ENCODE measurements at places on chromosomes 3 and 15.

DNA sequence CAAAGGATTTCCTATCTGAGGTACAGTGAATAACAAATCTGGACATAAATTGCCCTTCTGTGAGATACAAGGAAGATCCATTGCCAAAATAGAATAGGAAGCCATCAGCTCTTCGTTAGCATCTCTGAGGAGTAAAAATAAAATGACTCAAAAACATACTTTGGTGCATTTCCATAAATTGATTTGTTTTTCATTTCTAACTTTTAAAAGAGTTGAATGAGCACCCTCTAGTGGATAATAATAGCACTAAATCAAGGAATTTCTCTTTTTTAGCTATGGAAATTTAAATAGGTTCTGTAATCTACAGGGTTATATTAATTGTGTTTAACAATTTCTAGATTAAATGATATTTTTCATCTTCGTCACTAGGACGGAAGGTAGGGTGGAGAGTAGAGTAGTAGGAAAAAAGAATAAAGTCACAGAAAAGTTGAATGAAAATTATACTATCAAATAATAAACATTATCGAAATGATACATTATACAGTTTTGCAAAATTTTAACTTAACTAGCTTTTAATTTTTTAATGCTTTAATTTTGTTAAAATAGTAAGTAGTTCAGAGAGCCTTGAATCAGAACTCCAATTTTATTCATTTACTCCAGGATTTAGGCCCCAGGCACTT, 6.4 kb downstream of the NSUN3 start:
- peak; percentile 40 for DNase-seq

- DNase-seq: peak; percentile 95
Observed at GRCh38 chr3:15645740-15646501, 44.4 kb downstream of the BTD start.

DNA sequence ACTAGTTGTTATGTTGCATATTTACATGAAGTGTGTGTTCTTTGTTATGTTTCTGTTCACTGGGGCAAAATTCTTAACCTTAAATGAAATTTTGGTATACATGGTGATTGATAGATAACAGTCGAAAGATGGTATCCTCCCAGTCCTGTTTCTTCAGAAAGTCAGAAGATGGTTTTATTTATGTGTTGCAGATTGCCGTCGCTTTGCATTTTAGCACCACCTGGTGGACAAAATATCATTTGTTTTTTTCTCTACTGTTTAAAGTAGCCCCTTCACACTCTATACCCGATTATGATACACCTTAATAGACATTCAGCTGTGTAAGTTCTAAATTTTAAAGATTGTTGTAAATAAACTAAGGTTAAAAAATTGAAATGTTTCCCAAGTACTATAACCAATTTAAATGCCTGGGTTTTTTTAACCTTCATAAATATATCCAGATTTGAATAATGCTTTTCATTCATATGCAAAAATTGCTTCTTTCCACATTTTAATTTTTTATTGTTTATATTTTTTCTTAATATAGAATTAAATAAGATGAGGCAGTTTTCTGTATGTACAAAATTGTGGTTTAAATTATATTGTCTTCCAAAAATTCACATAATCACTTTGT, 152.2 kb downstream of the ALCAM start:
- DNase-seq: peak; percentile 69

GRCh38 chr3:126342991-126343648, 14.1 kb downstream of the KLF15 start:
- DNase-seq: peak; percentile 28

DNA sequence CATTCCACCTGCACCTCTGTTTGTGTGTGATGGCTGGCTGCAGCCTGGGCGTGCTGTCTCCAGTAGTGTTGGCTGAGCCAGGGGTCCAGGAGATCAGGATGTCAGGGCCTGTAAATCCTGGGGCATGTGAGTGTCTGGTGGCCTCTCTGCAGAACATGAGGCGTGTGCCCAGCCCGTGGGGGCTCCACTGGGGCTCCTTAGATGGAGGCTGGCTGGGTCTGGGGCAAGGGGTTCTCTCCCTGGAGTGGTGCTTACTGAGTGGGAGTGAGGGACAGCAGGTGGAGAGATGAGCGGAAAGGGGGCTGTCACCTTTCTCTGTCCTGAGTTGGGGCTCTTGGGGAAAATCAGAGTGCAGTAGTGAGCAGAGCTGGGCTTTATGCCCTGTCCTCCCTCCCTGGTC, 152.2 kb downstream of the CHDH start:
- no peak for DNase-seq

GRCh38 chr15:72312605-72313447, 7.1 kb downstream of the CELF6 start:
- peak; percentile 73 for DNase-seq

DNA sequence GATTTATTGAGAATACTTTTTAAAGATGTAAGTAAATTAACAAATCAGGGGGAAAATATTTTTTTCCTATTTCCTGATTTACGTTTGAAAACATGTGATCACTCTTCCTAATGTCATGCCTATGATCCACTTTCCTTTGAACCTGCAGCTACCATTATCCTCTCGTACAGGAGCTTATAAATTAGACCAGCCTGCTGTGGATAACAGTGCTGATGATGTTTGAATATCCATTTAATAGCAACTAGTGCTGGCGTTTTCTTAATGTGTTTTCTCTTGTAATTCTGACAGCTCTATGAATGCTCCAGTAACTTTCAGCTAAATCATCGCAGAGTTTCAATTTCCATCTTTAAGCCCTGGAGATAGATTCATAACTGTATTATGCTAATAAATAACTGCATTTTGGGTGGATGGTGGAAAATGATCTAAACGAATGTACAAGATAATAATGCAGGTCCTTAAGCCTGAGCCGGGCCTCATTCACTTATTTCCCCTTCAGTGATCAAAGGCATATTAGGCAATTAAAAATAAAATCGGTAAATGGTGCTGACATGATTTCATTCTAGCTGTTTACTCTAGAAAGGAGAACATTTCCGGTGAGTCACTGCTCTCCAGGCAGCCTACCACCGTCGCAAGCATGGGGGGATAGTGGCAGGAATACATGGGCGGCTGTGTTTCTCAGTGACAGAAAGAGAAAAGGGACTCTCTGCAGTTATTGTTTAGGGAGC, 58.5 kb upstream of the SLC24A5 start:
- DNase-seq: no peak

DNA sequence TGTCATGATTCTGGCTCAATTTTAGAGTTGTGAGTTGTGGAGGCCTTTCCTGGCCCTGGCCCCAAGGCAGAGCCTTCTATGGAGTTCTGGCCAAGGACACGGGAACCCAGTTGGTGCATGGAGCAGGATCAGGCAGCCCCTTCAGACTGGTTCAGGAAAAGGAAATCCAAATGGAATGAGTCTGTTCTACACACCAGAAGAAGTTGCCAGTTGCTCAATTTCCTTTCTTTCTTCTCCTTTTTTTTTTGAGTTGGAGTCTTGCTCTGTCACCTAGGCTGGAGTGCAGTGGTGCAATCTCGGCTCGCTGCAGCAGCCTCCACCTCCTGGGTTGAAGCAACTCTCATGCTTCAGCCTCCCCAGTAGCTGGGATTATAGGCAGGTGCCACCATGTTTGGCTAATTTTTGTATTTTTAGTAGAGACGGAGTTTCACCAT, 28.9 kb upstream of the BHLHE40 start:
- no peak for DNase-seq

DNA sequence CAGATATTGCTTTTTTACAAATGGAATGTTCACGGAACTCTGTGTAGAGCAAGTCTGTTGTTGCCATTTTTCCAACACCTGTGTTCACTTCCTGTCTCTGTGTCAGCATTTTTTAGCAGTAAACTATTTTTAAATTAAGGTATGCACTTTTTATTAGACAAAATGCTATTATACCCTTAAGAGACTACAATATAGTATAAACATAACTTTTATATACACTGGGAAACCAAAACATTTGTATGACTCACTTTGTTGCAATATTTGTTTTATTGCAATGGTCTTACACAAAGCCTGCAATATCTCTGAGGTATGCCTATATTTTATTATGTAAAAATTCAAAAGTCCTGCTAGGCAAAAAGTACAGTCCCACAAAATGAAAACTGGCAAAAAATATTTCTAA, 39.8 kb upstream of the FGF7 start:
- DNase-seq: peak; percentile 33

GRCh38 chr3:49471856-49472495, 1.9 kb downstream of the DAG1 start:
- no peak for DNase-seq

- peak; percentile 2 for DNase-seq
Observed at GRCh38 chr3:22835041-22835440, 368.1 kb upstream of the UBE2E2 start.

- no peak for DNase-seq
Observed at GRCh38 chr15:96807361-96807760, 476.9 kb downstream of the NR2F2 start.

DNA sequence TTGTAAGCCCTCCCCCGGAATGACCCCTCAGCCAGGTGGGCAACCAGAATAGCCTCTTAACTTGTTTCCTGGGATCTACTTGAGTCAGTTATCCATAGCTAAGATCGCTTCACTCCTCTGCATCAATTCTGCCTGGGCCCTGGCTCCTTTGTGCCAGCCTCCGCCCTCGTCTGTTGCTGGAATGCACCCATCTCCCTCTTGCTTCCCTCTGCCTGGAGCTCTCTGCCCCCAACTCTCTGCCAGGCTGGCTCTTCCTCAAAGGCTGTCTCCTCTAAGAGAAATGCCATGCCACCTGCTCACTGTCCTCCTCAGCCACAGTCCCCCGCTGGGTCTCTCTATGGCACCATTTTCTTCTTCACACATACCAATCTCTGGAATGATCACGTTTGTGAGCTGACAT, 240.8 kb downstream of the ADAMTS17 start:
- no peak for DNase-seq

GRCh38 chr3:160346511-160346910, 52.5 kb downstream of the IFT80 start:
- no peak for DNase-seq

- no peak for DNase-seq
Observed at GRCh38 chr3:5606884-5607472, 419.5 kb downstream of the EDEM1 start.

DNA sequence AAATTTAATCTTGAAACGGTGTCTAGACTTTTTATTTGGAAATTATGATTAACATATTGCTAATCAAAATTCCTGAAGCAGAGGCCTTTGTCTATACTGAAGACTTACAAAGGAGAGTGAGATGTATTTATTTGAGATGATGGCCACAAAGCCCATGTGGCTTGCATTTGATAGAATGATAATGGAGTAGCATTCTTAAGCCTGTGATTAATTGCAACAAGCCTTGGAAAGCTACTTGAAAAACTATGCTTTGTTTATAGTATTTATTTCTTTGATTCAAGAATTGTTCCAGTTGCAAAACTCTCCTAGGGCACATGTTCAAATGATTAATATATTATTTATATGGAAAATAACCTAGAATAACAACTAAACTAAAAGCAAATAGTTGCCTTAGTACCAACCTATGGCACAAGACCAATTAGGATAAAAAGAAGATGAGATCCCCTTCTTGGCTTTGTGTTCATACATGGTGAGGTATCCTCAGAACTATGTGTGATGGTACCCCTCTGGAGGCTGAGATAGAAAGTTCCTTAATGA, 244.1 kb upstream of the TBL1XR1 start:
- DNase-seq: peak; percentile 76

DNA sequence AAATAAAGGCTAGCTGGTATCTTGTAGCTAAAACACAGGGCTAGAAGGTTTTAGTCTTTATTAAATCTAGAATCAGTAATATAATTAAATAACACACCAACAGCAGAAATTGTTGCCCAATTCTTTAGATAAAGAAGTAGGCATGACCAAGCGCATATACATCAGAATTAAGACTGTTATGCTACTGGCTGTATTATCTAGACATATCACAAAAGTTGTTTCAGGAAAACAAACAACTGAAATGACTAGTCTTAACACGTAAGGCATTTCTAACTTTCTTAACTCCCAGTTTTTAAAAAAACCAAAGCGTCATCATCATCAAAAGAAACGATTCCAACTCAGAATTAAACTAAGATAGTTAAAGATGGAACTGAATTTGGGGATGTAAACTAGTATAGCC, 55.4 kb downstream of the EMC4 start:
- DNase-seq: no peak

GRCh38 chr3:72012363-72012762, 227.4 kb upstream of the PROK2 start:
- no peak for DNase-seq

DNA sequence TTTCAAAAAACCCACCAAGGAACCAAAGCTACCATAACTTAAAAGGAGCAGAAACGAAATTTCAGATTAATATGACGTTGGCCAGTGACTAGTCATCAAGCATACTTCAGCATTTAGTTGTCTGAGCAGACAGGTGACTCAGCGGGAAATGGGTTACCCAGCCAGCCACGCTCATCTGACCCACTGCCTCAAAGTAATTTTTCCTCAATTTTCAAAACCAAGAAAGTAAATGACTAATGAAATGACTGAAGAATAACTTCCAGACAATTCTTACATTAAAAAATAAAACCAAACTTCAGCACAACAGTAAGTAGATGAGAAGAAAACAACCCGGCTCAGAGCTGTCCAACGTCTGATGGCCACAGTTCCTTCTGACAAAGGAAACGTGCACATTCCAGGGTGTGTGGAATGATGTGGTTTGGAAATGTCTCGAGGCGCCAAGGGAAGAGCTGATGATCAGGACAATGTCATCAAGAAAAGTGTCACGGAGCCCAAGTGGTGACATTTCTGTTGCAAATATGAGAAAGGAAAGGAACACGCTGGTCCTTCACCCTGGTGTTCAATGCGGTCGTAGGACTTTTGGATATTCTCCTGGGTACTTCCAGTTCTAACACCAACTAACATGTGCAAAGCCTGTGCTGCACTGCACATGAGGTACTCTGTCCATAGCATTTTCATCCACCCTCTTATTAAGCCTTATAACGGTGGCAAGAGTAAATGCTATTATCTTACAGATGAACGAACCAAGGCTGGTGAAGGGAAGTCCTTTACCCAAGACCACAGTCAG, 79.1 kb downstream of the FOXP1 start:
- DNase-seq: peak; percentile 91

DNA sequence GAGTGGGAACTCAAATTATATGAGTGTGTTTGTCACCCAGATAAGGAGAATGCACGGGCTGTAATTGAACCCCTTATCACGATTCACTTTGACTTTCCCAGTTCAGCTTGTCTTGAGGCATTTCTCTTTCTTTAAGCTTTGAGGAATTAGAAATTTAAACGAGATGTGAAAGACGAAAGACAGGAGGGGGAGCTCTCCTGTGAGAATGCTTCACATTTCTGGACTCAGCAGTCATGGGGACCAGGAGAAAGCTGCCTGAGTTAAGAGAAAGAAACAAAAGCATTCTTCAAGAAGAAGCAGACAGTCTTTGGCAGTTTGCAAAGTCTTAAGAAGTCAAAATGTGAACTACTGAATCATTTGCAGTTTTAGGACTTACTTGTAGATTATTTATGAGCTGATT, 205.6 kb downstream of the NECTIN3 start:
- DNase-seq: peak; percentile 67
